ENCODE measurements at places on chromosomes 4 and X.

GRCh38 chrX:83512111-83512510 is 4.0 kb downstream of the POU3F4 start:
- DNase-seq, result no peak

DNA sequence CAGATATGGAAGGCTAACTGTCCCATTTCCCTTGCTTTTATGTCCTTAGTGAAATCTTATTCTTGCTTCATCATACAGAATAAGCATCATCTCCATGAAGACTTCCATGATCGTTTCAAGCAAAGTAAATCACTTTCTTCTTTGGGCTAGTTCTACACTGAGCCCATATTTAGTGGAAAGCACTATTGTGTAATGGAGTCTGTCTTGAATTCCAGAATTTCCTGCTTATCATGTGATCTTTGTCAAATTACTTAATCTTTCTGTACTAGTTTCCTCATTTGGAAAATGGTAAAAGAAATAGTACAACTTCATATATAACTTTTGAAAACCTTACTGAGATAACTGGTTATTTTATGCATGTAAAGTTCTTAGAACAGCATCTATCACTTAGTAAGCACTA is 7.6 kb downstream of the ANAPC10 start:
- no peak for DNase-seq

GRCh38 chr4:110977554-110977953 is 354.7 kb upstream of the PITX2 start:
- no peak for DNase-seq

DNA sequence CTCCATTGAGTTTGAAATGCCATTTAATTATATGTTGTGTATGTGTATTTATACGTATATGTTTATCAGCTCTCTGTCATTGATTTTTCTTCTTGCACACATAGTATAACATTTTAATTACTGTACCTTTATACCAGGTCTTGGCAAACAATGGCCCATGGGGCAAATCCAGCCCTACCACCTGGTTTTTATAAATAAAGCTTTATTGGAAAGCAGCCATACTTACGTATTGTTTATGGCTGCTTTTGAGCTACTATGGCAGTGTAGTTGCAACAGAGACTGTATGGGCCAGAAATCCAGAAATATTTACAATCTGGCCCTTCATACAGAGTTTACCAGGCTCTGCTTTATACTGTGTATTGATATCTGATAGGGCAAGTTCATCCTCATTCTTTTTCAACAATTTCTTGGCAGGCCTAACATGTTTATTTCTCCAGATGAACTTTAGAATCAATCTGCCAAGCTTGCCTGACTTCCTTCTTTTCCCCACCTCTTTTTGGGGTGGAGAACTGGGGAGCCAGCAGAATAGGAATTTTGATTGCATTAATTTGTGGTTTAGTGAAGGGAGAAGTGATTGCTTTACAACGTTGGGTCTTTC is 15.8 kb downstream of the DCUN1D4 start:
- no peak for DNase-seq

- no peak for DNase-seq
Measured at GRCh38 chrX:121337816-121338215, 290.4 kb downstream of the GLUD2 start.

GRCh38 chr4:152565333-152565732 is 29.4 kb upstream of the FBXW7 start:
- DNase-seq, result no peak

DNA sequence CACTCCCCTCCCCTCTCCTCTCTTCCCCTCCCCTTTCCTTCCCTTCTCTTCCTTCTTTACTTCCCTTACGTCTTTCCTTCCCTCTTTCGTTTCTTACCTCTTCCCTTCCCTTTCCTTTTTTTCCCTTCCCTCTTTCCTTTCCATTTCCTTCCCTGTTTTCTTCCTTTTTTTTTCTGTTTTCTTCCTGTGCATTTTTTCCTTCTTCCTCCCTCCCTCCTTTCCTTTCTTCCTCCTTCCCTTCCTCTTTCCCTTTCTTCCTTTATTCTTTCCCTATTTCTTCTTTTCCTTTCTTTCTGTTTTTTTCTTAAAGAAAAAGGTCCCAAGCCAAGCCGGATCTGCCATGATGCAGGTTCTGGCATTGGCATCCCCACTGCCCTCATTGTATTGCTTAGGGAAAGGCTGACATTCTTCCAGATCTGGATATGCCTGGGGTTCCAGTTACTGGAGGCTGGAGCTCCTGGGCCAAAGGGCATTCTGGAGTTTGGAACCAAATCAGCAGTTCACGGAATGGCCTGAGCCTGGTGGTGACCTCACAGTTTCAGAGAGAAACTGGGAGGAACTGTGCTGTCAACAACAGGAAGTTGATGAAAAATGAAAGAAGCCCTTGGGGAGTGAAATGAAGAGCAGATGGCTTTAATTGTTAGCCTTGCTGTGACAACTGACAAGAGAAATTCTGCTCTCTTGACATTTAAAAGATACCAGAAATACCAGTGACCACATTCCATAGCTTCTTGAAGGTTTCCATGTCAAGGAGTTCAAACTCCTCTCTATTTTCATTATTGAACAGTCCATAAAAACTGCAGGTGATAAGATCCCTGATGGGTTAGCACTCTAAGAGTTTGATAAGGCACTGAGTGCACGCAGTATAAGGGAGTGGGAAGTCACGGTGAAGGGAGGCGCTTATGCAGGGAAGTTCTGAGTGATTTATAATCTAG is 622.1 kb downstream of the SPRY1 start:
- DNase-seq, result no peak

GRCh38 chrX:132333351-132333750 is 114.1 kb upstream of the RAP2C start:
- DNase-seq, result no peak

- DNase-seq, result no peak
Measured at GRCh38 chrX:39691724-39692123, 406.0 kb downstream of the BCOR start.

DNA sequence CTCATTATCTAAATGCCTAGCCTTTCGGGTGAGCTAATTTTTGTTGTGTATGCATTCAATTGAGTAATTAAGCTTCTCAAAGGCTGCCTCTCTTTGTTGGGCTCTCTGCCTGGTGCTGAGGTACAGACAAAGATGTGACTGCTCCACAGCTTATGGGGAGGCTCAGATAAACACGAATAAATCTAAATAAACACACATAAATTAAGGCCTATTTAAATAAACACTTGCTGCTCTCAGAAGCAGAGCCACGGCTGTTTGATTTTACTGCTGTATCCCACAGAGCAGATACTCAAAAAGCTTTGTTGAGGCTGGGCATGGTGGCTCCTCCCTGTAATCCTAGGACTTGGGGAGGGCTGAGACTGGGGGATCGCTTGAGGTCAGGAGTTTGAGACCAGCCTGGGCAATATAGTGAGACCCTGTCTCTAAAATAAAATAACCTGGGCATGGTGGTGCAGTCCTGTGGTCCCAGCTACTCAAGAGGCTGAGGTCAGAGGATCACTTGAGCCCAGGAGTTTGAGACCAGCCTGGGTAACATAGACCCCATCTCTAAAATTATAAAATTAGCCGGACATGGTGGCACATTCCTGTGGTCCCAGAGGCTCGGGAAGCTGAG is 8.4 kb upstream of the CD99 start:
- no peak for DNase-seq

DNA sequence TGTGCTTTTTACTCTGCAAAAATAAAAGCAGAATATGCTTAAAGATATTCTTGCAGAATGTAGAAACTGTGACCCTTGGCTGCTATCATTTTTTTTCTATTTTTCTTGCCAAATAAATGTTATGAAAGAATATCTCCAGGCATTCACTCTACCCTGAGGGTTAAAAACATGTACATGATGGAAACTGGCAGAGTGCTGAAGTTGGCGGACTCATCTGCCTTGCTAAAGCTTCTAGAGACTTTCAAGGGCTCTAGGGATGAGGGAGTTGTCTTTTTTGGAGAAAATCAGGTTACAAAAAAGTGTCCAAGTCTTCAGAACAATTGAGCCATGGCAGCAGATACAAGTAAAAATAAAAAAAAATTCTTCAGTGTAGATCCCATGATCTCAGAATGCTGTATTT is 40.5 kb upstream of the NRK start:
- DNase-seq, result no peak

DNA sequence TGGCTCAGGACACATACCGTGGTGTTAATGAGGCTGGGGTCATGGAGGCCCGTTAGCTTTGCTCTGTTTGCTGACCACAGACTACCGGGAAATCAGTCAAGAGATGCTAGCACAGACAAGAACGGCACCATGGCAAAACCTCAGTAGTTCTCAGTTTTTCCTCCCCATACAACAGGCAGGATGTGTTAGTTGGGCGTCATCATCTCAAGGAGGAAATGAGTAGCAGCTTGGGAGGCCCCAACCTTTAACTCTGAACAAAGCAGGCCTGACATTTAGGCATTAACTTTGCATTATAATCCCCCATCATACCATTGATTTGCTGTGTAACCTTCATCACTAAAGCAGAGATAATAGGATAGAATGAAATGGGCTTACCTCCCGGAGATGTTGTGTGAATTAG is 714.2 kb downstream of the RPA4 start:
- DNase-seq, result peak; percentile 78

- no peak for DNase-seq
Measured at GRCh38 chr4:159071178-159071968, 31.5 kb upstream of the RAPGEF2 start.

DNA sequence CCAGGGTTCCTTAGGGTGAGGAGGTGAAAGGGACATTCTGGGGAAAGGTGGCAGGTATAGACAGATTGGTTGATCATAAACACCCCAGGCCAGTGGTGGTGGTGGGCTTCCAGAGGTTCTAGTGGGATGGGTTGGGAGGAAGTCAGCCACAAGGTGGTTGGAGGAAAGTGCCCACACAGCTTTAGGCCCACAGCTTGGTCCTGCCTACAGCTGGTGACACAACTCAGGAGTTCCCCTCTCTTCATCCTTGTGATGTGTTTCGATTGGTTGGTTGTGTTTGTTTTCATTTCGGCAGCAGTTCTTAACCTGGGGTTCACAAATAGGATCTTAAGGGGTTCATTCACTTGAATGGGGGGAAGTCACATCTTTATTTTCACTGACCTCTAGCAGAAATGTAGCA is 157.0 kb downstream of the TMEM164 start:
- no peak for DNase-seq

DNA sequence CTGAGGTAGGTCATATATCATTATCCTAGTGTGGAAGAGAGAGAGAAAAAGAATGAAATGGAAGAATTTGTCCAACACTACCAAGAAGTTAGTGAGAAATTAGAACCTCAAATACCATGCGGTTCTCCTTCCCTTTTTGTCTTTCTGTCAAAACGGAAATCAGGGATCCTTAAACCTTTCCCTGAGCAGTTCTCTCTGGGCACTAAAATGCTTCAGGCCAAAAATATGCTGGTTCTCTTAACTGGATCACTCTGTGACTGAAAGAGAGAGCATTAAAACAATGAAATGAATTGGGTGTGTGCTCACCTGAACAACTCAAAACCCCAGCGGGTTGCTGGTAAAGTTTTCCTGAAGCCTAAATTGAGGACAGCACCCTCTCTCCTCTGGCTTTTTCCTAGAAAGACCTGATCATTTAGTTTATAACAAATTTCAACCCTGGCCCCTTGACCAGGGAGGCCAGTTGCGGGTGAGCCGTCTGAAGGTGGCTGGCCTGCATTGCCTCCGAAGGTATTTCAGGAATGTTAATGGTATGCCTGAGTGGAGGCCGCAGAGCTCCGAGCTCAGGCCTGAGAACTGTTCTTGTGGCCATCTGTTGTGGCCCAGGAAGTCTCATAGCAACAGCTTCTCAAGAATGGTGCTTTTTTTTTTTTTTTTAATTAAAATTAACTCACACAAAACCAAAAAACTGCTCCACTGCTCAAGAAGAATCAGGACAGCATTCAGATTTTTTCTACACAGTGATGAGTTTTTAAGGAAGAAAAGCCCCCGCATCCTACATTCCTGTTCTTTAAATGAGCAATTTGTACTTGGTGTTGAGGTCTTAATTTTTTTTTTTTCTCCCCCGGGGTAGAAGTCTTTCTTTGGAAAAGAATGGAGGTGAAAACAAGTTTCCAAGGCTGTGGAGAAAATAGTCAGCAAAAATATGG is 155.1 kb downstream of the SHROOM3 start:
- no peak for DNase-seq

- DNase-seq, result no peak
Measured at GRCh38 chrX:25206778-25207177, 191.0 kb upstream of the ARX start.

- no peak for DNase-seq
Measured at GRCh38 chr4:98930311-98930865, 1.5 kb upstream of the EIF4E start.

GRCh38 chr4:3690551-3691152 is 75.5 kb upstream of the ADRA2C start:
- no peak for DNase-seq

DNA sequence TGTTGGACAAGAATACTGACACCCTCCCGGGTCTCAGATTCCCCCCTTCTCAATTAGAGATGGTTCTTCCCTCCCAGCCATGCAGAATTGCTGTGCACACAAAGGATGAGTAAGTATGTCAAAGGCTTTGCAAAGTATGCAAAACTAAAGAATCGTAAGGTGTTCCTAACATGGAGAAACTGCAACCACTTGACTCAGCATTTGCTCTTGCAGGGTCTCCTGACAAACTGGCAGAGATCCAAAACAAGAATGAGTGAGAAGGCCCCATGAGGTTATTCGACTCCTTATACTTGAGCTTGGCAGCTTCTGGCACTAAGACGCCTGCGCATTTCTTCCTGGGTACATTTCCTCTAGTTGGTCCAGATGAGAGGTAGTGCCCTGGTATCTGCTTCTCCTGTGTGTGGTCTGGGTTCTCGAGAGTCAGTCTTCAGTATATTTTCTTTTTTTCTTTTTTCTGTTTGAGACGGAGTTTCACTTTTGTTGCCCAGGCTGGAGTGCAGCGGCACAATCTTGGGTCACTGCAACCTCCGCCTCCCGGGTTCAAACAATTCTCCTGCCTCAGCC is 8.2 kb downstream of the FAM184B start:
- DNase-seq, result no peak

All from T-helper 2 cell (primary cell).